ENCODE measurements at places on chromosomes 2 and 18.
A peak's percentile ranks its signal among the peaks of the same experiment; 100 is the strongest.

GRCh38 chr2:40416486-40416885 lies 35.4 kb downstream of the SLC8A1 start:
- no peak overlapping the region for H3K4me3 ChIP-seq
- no peaks in the 10 kb centered on the region for H3K4me1 ChIP-seq
- H3K27me3 ChIP-seq, result no peaks in the 10 kb centered on the region
- no peak for DNase-seq

DNA sequence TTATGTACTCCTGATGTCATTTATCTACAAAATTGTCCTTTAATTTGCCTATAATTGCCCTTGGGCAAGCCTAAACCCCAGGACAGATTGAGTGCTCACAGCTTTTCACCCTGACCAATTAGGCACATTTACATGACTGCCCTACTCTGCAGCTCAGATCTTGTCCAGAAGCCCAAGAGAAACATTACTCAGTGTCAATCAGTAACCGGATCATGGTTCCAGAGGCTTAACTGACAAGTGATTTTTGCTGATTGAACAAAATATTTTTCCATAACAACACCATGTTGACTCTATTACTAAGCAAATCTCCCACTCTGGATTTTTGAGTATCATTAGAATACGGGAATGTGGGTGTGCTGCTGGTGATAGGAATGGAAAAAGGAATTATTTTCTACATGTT lies 465.4 kb upstream of the TNP1 start:
- H3K4me1 ChIP-seq, result no peaks in the 10 kb centered on the region
- H3K27ac ChIP-seq, result no peak overlapping the region
- no peaks in the 10 kb centered on the region for H3K36me3 ChIP-seq
- no peak overlapping the region for H3K4me3 ChIP-seq

GRCh38 chr2:53750041-53750768 lies 17.4 kb upstream of the CHAC2 start:
- peaks cover 23% of the 10 kb centered on the region for H3K36me3 ChIP-seq
- DNase-seq, result no peak
- no peak overlapping the region for H3K4me3 ChIP-seq
- H3K27ac ChIP-seq, result no peak overlapping the region
- H3K4me1 ChIP-seq, result no peaks in the 10 kb centered on the region

DNA sequence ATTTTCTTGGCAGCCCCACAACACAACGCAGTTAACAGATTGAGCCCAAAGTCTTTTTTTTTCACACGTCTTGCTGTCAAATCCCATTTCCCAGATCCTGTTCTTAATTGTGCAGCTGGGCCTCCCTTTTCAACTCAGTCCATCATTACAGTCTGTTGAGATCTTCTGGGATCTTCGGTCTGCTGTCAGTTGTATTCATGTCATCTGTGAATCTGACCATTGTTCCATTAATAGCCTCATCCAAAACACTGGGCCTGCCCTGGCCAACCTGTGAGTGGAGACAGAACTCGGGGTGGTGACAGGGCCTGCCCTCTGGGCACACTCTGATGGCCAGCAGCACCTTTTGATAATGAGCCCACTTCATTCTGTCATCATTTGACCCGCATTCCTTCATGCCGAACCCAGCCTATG lies 39.7 kb upstream of the SEMA4C start:
- DNase-seq, result no peak
- H3K36me3 ChIP-seq, result no peaks in the 10 kb centered on the region
- H3K4me1 ChIP-seq, result peaks cover 15% of the 10 kb centered on the region
- no peak overlapping the region for H3K4me3 ChIP-seq
- H3K27ac ChIP-seq, result no peak overlapping the region
- H3K27me3 ChIP-seq, result no peaks in the 10 kb centered on the region

GRCh38 chr2:121008975-121009374 lies 273.3 kb downstream of the GLI2 start:
- no peaks in the 10 kb centered on the region for H3K36me3 ChIP-seq
- DNase-seq, result no peak
- no peaks in the 10 kb centered on the region for H3K27me3 ChIP-seq

DNA sequence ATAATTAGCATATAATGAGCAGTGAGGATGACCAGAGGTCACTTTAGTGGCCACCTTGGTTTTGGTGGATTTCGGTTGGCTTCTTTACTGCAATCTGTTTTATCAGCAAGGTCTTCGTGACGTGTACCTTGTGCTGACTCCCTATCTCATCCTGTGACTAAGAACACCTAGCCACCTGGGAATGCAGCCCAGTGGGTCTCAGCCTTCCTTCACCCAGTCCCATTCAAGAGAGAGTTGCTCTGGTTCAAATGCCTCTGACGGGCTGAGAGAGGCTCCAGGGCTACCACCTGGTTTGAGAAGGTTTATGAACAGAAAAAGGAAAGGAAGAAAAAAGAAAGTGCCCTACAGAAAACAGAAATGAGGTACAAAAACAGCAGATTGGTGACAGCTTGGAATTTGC lies 738.7 kb downstream of the SOCS6 start:
- no peaks in the 10 kb centered on the region for H3K27me3 ChIP-seq
- H3K4me3 ChIP-seq, result no peak overlapping the region
- no peaks in the 10 kb centered on the region for H3K4me1 ChIP-seq
- H3K27ac ChIP-seq, result no peak overlapping the region
- H3K36me3 ChIP-seq, result no peaks in the 10 kb centered on the region
- no peak for DNase-seq

- H3K4me1 ChIP-seq, result no peaks in the 10 kb centered on the region
- no peaks in the 10 kb centered on the region for H3K27me3 ChIP-seq
- no peaks in the 10 kb centered on the region for H3K36me3 ChIP-seq
- DNase-seq, result no peak
- no peak overlapping the region for H3K4me3 ChIP-seq
Measured at GRCh38 chr2:78034706-78035105, 512.5 kb upstream of the LRRTM4 start.

DNA sequence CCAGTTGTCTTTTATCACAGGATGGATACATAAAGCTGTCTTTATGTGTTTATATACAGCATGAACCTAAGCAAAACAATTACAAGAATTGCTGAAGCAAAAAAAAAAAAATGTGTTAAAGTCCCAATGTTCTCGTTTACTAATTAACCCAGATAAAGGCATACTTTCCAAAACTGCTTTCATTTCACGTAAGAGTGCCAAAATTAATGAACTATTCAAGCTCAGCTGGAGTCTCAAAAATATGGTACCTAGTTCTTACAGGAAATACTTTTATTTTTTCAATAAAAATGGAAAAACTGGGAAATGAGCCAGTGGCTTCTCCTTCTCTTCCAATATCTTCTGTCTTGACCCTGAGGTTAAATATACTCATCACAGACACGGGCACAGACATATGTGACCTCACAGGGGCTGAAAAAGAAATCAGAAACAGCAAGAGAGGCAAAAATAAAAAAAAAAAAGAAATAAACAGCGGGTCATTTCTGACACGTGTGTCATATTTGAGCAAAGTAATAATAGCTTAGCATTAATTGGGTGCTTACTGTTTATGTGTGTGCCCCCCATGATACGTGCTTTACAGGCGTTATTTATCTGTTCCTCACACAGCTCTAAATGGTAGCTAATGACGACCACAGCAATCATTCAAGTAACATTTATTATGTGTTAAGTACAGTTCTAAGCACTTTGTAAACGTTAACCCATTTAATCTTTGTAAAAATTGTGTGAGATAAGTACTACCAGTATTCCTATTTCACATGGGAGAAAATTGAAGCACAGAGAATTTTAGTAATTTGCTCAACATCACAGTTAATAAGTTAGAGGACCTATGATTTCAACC lies 158.0 kb upstream of the MMADHC start:
- no peak overlapping the region for H3K4me3 ChIP-seq
- no peak for DNase-seq
- H3K36me3 ChIP-seq, result no peaks in the 10 kb centered on the region

- no peaks in the 10 kb centered on the region for H3K4me1 ChIP-seq
- H3K27ac ChIP-seq, result no peak overlapping the region
- no peak for DNase-seq
- H3K4me3 ChIP-seq, result no peak overlapping the region
Measured at GRCh38 chr18:35303610-35304009, 13.6 kb upstream of the ZSCAN30 start.

GRCh38 chr2:191029280-191029950 lies 15.4 kb upstream of the STAT1 start:
- no peaks in the 10 kb centered on the region for H3K27me3 ChIP-seq
- H3K4me1 ChIP-seq, result peaks cover 26% of the 10 kb centered on the region
- H3K4me3 ChIP-seq, result no peak overlapping the region
- peak overlapping the region; percentile 70 for H3K27ac ChIP-seq
- peaks cover 42% of the 10 kb centered on the region for H3K36me3 ChIP-seq
- no peak for DNase-seq

DNA sequence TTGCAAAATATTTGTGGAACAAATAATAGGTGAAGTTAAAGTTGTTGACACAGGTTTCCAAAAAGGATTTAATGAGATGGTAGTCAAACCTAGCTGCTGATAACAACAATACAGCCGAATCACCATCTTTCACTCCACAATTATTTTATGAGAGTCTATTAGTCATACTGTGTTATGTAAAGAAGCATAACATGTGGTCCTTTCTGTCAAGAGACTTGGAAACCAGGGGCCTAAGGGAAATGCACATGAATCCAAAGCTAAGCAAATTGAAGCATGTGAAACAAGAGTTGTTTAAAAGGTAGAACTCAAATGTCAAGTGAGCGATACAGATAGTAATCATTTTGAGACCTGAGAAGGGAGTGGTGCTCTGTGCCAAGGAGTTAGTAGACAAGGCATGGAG lies 16.0 kb downstream of the CD28 start:
- DNase-seq, result no peak
- no peak overlapping the region for H3K4me3 ChIP-seq
- peaks cover 11% of the 10 kb centered on the region for H3K36me3 ChIP-seq
- H3K27ac ChIP-seq, result peak overlapping the region; percentile 75

DNA sequence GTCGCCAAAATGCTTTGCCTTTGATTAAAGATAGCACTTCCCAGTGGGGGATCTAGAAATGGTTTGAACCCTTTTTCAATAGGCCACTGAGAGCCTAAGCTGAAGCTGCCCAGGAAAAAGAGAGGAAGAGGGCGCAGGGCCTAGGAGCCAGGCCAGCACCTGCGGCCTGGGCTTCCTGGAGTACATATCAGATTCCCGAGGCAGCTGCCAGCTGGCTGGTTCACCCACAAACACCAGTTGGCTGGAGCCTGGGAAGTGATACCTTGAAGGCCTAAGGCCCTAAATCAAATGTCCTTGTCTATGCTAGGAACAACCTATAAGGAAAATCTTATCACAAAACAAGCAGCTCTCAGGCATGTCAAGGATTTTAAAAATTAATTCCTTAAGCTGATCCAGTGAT lies 37.1 kb downstream of the ANKRD44 start:
- peak overlapping the region; percentile 53 for H3K27ac ChIP-seq
- H3K4me3 ChIP-seq, result no peak overlapping the region
- no peak for DNase-seq
- H3K36me3 ChIP-seq, result no peaks in the 10 kb centered on the region

DNA sequence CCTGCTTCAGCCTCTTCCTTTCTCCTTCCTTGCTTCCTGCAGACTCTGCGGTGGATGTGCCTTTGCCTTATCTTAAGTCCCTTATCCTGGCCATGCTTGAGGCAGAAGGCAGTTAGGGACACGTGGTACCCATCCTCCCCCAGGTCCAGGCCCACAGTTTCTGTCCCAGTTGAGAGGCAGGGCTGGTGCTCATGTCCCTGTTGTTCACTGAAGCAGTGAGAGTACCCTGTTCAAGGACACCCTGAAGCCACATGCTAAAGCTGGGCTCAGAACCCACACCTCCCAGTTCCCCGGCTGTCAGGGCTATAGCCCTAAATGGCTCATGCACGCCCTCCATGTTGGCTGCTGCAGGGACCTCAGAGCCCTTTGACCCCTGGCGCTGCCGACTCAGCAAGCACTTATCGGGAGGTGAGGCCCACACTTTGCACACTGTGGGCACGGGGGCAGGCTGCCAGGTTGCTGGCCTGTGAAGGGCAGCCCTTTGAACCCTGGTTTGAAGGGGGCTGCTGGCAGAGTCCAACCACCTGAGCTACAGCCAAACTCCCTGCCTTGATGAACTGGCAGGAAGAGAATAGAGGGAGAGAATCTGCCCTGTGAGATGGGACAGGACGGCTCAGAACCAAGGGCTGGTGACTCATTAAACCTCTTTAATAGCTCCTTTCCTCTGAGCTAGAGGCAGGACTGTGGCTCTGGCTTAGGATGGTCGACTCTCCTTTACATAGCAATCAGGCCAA lies 6.3 kb downstream of the KHK start:
- no peak overlapping the region for H3K4me3 ChIP-seq
- no peak for DNase-seq
- H3K27ac ChIP-seq, result no peak overlapping the region
- H3K36me3 ChIP-seq, result no peaks in the 10 kb centered on the region

DNA sequence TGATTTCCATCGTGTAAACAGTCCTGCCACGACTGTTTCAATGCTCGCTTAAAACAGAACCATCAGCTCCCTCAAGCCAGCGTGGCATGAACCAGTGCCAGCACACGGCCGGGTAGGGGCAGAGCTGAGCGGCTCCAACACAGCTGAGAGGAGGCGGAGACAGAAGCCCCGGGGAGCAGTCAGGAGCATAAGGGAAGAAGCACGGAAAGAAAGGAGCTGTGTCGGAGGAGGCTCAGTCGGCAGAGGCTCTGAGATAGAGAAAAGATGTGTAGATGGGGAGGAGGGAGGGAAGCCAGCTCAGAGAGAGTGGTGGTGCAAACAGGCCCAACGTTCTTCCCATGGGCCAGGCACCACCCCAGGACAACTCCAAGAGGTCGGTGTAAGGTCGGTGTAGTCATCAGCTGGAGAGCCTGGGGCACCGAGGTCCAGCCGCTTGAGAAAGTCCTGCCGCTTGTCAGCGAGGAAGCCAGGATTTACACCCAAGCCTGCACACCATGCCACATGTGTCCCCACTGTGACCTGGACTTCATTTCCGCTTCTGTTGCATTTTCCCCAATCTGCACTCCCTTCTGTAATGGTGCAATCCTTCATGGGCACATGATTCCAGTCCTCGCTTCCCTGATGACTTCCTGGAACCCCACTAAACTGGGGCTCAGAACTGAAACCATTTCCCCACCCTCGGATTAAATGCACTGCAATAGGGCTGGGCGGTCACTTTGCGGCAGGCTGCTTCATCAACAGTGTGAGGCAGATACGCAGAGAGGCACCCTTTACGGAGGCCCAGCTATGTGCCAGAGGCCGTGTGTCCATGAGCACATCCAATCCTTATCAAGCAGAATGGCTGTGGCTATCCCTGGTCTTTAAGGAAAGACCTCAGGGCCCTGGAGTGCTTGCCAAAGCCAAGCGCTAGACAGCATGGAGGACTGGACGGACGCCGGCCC lies 43.5 kb downstream of the CYP27C1 start:
- peaks cover 16% of the 10 kb centered on the region for H3K27me3 ChIP-seq
- DNase-seq, result no peak
- no peaks in the 10 kb centered on the region for H3K4me1 ChIP-seq
- no peaks in the 10 kb centered on the region for H3K36me3 ChIP-seq
- H3K27ac ChIP-seq, result no peak overlapping the region

GRCh38 chr2:80246534-80246933 lies 58.0 kb downstream of the LRRTM1 start:
- H3K4me1 ChIP-seq, result no peaks in the 10 kb centered on the region
- no peak for DNase-seq
- H3K4me3 ChIP-seq, result no peak overlapping the region
- H3K36me3 ChIP-seq, result no peaks in the 10 kb centered on the region
- no peak overlapping the region for H3K27ac ChIP-seq

Data from T-cell (primary cell).